Naive thymus-derived CD8-positive, alpha-beta T cell (primary cell): ENCODE measurements at places on chromosomes 12 and 14. TPM values are rescaled to one million over a fixed set of nuclear protein-coding genes. Genes with fewer than 3 reads are reported as not detected.
A peak's percentile ranks its signal among the peaks of the same experiment; 100 is the strongest.

Gene PPP1R1A
- total RNA-seq = not detected

DNA sequence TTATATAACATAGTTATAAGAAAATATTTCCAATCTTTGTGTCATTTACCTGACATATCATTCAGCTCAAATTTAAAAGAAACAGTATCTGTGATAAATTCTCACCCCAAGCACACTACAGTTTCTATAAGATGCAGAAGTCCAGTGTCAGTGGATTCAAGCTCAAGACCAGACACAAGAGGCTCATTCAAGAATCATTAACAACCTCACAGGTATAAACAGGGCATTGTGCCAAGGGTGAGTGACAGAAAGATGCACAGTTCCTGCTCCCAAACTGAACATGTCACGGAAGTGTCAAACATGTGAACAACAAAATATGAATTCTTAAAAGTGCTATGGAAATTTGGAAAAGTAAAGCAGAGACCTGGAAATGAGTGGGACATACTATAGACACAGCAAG, 12.8 kb downstream of the ATP2B1 start:
- no peak for DNase-seq
- peak overlapping the region; percentile 9 for H3K4me3 ChIP-seq
- no peaks in the 10 kb centered on the region for H3K27me3 ChIP-seq
- no peak overlapping the region for H3K27ac ChIP-seq

DNA sequence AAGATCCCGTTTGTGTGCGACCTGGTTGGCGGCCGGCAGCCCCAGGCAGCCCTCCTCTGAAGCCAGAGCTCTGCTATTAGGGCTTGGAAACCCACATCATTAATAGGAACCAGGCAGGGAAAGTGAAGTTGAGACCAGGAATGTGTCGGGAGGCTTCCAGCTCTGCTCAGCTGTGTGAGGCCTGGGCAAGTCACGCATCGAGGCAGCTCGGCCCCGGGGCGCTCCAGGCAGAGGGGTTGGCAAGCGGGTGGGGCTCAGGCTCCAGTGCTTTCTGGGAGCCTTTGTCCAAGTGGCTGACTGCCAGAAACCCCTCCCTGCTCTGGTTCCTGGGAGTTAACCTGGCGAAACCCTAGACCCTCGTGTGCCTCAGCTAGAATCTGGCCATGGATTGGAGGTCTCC, 1151.7 kb downstream of the VRK1 start:
- no peak for DNase-seq
- H3K4me1 ChIP-seq = peaks cover 69% of the 10 kb centered on the region
- H3K4me3 ChIP-seq = no peak overlapping the region
- H3K27me3 ChIP-seq = no peaks in the 10 kb centered on the region

DNA sequence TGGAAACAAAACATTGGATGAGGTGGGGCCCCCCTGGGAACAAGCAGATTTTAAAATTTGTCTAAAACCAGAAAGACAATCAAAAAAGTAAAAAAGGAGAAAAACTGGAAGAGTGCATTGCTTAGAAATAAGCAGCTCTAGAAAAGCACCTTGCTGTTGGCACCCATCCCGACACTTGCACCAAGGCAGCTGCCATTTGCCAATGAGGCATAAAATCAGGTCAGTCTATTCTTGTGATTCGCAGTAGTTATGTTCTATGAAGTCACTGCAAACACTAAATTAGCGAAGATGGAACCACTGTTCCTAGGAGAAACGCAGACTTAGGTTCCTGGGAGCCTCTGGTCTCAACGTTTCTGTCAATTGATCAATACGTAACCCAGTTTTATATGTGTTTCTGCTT, 16.2 kb downstream of the VPS33A start:
- no peak overlapping the region for H3K27ac ChIP-seq
- no peak for DNase-seq
- H3K4me1 ChIP-seq = peaks cover 21% of the 10 kb centered on the region

DNA sequence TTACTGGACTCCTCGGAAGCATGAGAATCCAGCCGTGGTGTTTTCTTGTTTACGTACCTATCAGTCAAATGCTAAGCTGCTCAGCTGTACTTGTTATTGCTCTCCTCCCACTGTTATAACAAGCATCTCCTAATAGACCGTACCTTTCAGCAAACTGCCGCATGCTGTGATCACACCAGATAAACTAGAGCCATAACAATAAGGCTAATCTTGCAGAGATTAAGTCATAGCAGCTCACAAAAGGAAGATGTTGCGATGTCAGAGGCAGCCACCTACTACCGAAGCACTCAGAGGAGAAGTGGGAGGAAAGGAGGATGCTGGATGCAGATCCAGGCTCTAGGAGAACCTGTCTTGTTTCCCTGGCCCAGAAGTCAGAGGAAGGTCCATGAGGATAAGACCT, 196.0 kb downstream of the GALC start:
- H3K27me3 ChIP-seq = peaks cover 29% of the 10 kb centered on the region
- H3K36me3 ChIP-seq = no peaks in the 10 kb centered on the region
- no peak overlapping the region for H3K4me3 ChIP-seq
- H3K4me1 ChIP-seq = no peaks in the 10 kb centered on the region

- H3K27ac ChIP-seq = peak overlapping the region; percentile 97
- no peaks in the 10 kb centered on the region for H3K27me3 ChIP-seq
- H3K36me3 ChIP-seq = no peaks in the 10 kb centered on the region
- DNase-seq = no peak
- peaks cover 59% of the 10 kb centered on the region for H3K4me1 ChIP-seq
- peak overlapping the region; percentile 78 for H3K4me3 ChIP-seq
Observed at GRCh38 chr14:38079268-38079667, 128.4 kb upstream of the SSTR1 start.

DNA sequence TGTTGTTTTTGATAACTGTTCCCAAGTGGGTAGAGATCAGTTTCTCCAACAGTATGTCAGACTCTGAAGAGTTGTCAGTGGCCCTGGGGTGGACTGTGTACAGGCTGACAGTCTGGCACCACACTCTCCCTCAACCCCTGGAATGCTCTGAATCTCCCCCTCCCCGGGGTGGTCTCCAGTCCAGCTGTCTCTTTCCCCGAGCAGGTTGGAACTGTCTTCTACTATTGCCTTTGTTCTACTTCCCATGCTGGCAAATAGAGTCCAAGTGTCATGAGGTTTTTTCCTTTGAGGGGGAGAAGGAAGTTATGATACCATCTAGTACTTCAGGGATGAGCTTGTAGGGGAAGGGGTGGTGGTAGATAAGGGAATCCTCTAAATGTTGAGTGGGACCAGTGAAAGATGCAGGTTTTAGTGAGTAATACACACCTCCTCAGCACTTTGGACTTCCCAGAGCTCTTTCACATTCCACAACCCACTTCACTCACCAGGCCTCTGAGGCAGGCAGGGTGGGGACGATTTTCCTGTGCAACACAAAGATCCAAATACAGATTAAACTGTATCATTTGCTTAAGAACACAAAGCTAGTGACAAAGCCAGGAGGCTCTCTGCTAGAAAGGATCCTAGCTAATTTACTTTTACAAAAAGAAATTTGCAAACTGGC, 170.7 kb upstream of the GZMB start:
- H3K36me3 ChIP-seq = no peaks in the 10 kb centered on the region
- no peak overlapping the region for H3K27ac ChIP-seq
- H3K4me1 ChIP-seq = no peaks in the 10 kb centered on the region
- H3K4me3 ChIP-seq = no peak overlapping the region
- peaks cover 15% of the 10 kb centered on the region for H3K27me3 ChIP-seq

- no peaks in the 10 kb centered on the region for H3K36me3 ChIP-seq
- H3K27me3 ChIP-seq = no peaks in the 10 kb centered on the region
- no peak for DNase-seq
- H3K27ac ChIP-seq = no peak overlapping the region
- H3K4me1 ChIP-seq = peaks cover 15% of the 10 kb centered on the region
- no peak overlapping the region for H3K4me3 ChIP-seq
Observed at GRCh38 chr14:74089251-74090020, 4.7 kb downstream of the LIN52 start.
